ENCODE measurements at places on chromosomes 13 and 19. TPM values are rescaled to one million over a fixed set of nuclear protein-coding genes. Genes with fewer than 3 reads are reported as not detected.

Gene ABCC4
- total RNA-seq, result 9.5 TPM

Gene HS6ST3
- 0.40 TPM for total RNA-seq

Gene EBI3
- total RNA-seq, result not detected

Gene A1BG
- total RNA-seq, result 1.0 TPM

Gene MED4
- total RNA-seq, result 39.8 TPM

Gene CELF5
- total RNA-seq, result 0.17 TPM

Gene PGLYRP1
- total RNA-seq, result not detected

Gene TMEM255B
- total RNA-seq, result 0.26 TPM

Gene SOHLH2
- not detected for total RNA-seq

Gene ZNF534
- not detected for total RNA-seq

Gene PTGER1
- not detected for total RNA-seq

Gene RFC3
- total RNA-seq, result 25.8 TPM

Gene LGALS7B
- total RNA-seq, result 6,564 TPM

Gene CALR3
- not detected for total RNA-seq

Gene SULT2A1
- total RNA-seq, result 0.32 TPM

Gene CNN1
- 22.4 TPM for total RNA-seq

Gene KLK14
- total RNA-seq, result 3.9 TPM

Gene FAM83E
- 5.1 TPM for total RNA-seq

Gene SLC10A2
- 0.13 TPM for total RNA-seq

Gene TMEM161A
- 31.6 TPM for total RNA-seq

Gene SLC5A5
- not detected for total RNA-seq

Gene SKA3
- total RNA-seq, result 2.4 TPM

Gene PLEKHJ1
- 78.0 TPM for total RNA-seq

Gene STAP2
- total RNA-seq, result 83.8 TPM

Gene EFNB2
- total RNA-seq, result 28.1 TPM

Gene TBXA2R
- 0.85 TPM for total RNA-seq

Gene SYNE4
- 2.0 TPM for total RNA-seq
